ENCODE measurements at places on chromosomes 12 and 14.

DNA sequence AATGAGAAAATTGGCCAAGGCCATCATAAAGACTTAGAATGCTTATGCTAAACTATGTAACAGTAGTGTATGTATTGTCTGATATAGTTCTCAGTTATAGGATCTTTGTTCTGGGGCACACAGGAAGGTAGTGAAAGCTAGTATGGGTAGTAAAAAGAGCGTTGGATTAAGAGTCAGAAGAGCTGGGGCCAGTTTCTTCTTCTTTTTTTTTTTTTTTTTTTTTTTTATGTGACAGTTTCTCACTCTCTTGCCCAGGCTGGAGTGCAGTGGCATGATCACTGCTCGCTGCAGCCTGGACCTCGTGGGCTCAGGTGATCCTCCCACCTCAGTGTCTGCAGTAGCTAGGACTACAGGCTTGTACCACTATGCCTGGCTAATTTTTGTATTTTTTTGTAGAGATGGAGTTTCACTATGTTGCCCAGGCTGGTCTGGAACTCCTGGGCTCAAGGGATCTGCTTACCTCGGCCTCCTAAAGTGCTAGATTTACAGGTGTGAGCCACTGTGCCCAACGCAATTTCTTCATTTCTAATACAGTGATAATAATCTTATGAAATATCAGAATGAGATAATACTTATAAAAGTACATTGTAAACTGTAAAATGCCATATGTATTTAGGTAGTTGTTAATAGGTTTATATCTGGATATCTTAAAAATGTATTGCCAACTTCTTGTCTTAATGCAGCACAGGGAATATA is 7.4 kb downstream of the MDM2 start:
- DNase-seq = no peak

GRCh38 chr12:15977999-15978951 is 67.1 kb downstream of the DERA start:
- no peak for DNase-seq

DNA sequence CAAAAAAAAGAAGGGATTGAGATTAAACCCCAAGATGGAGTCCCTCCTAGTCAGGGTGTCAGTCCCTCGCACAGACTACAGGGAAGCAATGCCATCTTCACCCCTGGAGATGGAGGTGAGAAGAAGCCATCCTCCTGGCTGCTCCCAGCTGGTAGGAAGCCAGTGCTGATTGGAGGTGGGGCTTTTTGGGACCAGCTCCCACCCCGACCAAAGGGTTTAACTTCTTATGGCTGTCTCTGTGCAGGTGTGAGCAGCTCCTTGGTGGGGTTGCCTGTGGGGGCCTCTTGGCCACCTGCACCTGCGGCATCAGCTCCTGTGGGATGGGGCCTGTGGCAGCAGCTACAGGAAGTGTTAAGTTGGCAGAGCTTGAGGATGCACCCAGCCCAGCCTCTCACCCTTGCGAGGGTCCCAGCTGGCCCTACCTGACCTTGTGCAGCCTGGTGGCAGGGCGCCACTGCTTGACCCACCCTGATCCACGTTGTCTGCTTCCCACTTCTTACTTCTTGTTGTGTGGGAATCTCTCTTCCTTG is 3.8 kb upstream of the KRT86 start:
- DNase-seq = no peak

GRCh38 chr14:60649875-60650372 is 647 bp upstream of the SIX1 start:
- no peak for DNase-seq

DNA sequence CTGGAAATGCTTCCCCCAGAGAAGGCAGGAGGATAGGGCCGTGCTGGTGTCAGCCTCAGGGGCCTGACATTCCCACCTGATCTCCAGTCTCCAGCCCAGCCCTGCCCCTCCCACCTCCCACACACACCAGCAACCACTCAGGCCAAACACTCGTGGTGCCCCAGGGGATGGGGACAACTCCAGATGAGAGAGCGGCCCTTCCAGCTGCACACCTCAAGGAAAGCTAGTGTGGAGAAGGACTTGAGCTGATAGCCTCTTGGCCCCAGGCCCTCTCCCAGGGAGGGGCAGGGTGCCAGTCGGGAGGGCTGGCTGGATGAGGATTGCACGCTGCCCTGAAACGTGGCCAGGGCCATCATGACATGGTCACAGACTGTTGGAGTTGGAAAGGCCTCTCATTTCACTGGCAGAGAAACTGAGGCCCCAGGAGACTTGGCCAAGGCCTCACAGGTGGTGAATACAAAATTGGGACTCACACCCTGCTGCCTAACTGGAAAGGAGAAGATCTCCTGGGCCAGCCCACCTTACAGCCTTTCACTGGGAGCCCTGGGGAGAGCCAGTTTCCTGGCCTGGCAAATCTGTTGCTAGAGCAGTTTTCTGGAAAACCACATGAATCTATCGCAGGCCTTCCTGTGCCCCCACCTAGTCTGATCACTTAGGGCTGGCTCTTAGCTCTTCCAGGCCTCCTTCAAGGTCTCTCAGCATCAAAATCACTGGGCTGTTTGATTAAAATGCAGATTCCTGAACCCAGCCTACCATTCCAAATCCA is 52.1 kb downstream of the IRF2BPL start:
- no peak for DNase-seq

DNA sequence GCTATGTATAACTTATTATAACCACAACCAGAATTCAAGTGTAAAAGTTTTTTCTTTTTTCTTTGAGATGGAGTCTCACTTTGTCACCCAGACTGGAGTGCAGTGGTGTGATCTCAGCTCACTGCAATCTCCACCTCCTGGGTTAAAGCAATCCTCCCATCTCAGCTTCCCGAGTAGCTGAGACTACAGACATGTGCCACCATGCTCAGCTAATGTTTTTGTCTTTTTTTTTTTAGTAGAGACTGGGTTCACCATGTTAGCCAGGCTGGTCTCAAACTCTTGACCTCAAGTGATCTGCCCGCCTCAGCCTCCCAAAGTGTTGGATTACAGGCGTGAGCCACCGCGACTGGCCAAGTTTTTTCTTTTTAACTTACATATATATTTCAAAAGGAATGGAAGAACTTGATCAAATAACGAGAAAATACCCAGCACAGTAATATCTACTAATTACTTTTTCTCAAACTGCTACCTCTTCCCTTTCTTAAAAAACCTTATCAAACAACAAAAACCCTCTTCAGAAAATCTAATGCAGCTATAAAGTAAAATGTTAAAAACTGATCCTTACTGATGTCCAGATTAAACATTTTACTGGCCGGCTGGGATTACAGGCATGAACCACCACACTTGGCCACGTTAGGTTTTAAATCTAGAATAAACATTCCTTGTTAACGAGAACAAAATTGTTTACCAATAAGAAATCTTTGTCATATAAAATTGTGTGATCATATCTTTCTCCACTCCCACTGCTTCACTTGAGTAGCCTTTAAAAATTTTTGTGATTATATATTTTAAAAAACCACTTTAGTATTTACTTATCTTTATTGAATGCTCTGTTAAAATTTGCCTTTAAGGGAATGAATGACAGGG is 41.3 kb upstream of the WDR89 start:
- DNase-seq = no peak

- DNase-seq = no peak
Measured at GRCh38 chr14:102789349-102789748, 12.1 kb downstream of the TRAF3 start.

GRCh38 chr14:46488374-46488773 is 163.2 kb downstream of the RPL10L start:
- DNase-seq = no peak

- no peak for DNase-seq
Measured at GRCh38 chr12:57098546-57098945, 9.6 kb downstream of the NAB2 start.

DNA sequence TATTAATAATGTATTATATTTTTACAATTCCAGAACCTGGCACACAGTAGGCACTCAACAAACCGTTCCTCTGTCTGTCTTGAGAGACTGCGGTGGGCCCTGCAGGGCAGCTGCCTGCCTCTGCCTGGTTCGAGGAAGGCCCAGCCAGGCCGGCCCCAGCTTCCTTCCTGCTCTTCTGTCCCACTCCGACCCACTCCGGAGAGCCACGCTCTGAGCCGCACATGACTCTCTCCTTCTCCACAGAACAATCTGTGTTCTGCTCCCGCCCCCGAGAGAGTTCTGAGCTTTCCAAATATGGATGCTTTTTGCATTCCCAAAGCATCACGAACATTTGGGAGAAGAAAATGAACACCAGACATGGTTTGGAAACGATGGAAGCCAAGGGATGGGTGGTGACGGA is 57.3 kb downstream of the TTC7B start:
- DNase-seq = no peak

DNA sequence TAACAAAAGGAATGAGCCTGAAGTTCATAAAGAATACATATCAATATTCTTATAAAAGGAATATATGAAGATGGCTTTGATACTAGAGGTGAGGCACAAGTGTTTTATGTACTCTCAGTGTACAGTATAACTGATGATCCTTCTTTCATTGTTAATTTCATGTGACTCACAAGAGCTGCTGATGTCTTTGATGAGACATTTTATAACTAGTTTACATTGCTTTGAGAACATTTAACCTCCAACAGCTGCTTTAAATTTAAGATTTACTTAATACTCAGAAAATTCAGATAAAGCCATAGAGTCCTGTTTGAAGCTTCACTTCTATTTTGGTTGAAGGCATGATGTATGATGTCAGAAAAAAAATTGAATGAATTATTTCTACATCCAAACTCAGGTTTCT is 59.8 kb downstream of the WASHC4 start:
- no peak for DNase-seq

- DNase-seq = no peak
Measured at GRCh38 chr14:59507752-59508103, 23.4 kb downstream of the JKAMP start.

GRCh38 chr14:91706996-91707395 is 24.9 kb downstream of the CATSPERB start:
- no peak for DNase-seq

- no peak for DNase-seq
Measured at GRCh38 chr12:98646294-98647090, 1.4 kb downstream of the APAF1 start.

DNA sequence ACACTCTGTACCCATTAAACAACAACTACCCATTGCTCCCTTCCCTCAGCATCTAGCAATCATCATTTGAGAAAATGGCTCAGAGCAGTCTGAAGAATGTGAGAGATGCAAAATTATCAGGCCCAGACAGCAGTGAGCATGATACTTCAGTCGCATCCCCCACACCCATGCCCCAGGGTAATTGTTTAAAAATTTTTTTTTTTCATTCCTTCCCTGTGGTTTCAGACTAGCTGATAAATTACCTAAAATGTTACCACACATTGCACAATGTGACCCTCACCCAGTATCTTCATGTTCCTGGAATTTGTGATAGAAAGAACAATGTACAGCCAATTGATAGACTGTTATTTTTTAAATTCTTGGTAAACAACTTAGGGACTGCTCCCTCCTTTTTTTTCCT is 11.3 kb upstream of the USP15 start:
- no peak for DNase-seq

- no peak for DNase-seq
Measured at GRCh38 chr14:61678975-61679374, 16.3 kb upstream of the HIF1A start.

DNA sequence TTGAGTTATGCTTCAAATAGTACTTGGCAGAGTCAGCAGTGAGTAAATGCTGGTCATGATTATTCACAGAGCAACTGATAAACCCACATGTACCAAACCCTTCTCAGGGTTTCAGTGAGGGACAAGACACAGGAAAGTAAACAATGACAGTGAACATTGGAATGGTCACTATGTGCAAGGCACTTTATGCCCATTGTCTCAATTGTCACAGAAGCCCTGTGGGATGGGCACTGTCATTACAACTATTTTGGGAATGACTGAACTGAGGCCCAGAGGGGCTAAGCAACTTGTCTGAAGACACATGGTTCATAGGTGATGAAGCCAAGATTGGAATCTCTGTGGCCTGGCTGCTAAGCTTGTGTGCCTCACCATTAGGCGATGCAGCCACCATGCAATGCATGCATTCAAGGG is 238.5 kb downstream of the RBM19 start:
- no peak for DNase-seq

GRCh38 chr14:30058401-30058800 is 130.8 kb upstream of the PRKD1 start:
- no peak for DNase-seq

DNA sequence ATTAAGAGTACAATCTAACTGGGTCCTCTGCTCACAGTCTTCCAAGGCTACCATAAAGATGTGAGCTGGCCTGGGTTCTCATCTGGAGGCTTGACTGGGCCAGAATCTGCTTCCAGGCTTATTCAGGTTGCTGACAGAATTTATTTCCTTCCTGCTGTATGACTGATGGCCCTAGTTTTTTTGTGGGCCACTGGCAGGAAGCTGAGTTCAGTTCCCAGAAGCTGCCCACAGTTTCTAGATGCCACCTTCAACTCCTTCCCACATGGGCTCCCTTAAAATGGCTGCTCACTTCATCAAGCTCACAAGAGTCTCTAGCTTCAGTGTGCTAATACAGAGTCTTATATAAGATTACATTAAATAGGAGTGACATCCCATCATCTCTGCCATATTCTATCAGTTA is 121.7 kb upstream of the CAND1 start:
- DNase-seq = no peak

GRCh38 chr14:88901189-88901588 is 76.7 kb downstream of the TTC8 start:
- no peak for DNase-seq

GRCh38 chr12:24835377-24835776 is 113.5 kb downstream of the BCAT1 start:
- no peak for DNase-seq

DNA sequence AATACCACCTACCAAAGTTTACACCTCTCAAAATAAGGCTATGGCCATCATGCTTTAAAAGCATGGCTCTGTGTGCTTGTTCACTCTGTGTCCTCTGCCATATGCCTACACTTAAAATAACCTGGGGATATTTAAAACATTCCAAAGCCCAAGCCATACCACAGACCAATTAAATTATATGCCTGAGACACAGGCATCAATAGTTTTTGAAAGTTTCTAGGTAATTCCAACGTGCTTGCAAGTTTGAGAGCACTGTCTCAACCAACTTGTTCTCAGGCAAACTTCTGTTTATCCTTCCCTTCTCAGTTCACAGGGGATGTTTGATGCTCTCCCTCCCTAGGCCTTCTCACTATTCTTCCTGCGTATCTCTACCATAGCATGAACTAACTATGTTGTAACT is 3.4 kb upstream of the FRMD6 start:
- DNase-seq = no peak

DNA sequence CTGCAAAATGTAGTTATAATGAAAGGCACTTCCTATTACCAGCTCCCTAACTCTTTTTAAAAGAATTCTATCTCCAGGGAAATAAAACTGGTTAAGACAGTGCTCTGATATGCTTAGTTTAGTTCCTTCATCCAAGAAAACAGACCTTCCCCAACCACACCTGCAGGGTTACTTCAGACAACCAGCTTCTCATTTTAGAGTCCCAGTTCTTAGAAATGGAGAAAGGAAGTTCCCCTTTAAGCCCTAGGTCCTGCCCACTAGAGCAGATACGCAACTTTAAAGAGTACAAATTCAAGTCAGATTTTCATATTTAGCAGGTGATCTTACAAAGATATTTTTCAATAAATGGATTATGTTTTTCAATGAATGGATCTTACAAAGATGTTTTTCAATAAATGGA is 4.4 kb upstream of the WSB2 start:
- DNase-seq = no peak

- DNase-seq = no peak
Measured at GRCh38 chr14:63890553-63890952, 37.7 kb downstream of the SYNE2 start.

GRCh38 chr12:40216516-40217288 is 8.1 kb upstream of the LRRK2 start:
- DNase-seq = no peak

- DNase-seq = no peak
Measured at GRCh38 chr14:97055355-97055754, 258.2 kb downstream of the VRK1 start.
